IMR-90 (cell line): ENCODE measurements at places on chromosomes 16 and 17. TPM values are rescaled to one million over a fixed set of nuclear protein-coding genes. Genes with fewer than 3 reads are reported as not detected.

RNF222 gene
- not detected in 2 replicates for total RNA-seq

VPS35L gene
- 20.3 and 28.0 TPM in 2 replicates for total RNA-seq

TPSG1 gene
- total RNA-seq, result not detected in 2 replicates

NOXO1 gene
- total RNA-seq, result not detected in 2 replicates

CSH1 gene
- not detected in 2 replicates for total RNA-seq

JPH3 gene
- total RNA-seq, result under 0.01 TPM in 1 of 2 replicates, not detected in the other

GRCh38 chr16:51180719-51181502, 29.8 kb upstream of the SALL1 start:
- H3K4me1 ChIP-seq, result peaks cover 12% of the 10 kb centered on the region
- H3K4me3 ChIP-seq, result no peak overlapping the region
- H3K27ac ChIP-seq, result no peak overlapping the region
- no peak for DNase-seq
- no peaks in the 10 kb centered on the region for H3K36me3 ChIP-seq

DNA sequence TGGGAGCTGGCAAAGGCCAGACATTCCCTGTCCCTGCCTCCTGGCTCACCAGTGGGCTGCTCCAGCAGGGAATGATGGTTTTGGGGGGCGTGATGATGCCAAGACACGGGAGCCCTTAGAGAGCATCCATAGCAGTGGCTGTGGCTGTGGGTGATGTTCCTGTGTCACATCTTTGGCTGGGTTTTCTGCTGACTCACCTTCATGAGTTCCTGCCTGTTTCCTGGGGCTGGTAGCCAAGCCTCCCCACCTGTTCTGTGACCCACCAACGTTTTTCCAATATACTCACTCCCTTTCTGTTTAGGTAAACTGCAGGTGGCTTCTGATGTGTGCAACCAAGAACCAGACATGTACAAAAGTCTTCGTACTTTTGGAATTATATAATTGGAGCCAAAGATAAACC, 16.5 kb upstream of the NF1 start:
- H3K27me3 ChIP-seq, result no peaks in the 10 kb centered on the region
- DNase-seq, result peak; percentile 18
- no peak overlapping the region for H3K4me3 ChIP-seq
- no peaks in the 10 kb centered on the region for H3K36me3 ChIP-seq
- peaks cover 4% of the 10 kb centered on the region for H3K4me1 ChIP-seq

DNA sequence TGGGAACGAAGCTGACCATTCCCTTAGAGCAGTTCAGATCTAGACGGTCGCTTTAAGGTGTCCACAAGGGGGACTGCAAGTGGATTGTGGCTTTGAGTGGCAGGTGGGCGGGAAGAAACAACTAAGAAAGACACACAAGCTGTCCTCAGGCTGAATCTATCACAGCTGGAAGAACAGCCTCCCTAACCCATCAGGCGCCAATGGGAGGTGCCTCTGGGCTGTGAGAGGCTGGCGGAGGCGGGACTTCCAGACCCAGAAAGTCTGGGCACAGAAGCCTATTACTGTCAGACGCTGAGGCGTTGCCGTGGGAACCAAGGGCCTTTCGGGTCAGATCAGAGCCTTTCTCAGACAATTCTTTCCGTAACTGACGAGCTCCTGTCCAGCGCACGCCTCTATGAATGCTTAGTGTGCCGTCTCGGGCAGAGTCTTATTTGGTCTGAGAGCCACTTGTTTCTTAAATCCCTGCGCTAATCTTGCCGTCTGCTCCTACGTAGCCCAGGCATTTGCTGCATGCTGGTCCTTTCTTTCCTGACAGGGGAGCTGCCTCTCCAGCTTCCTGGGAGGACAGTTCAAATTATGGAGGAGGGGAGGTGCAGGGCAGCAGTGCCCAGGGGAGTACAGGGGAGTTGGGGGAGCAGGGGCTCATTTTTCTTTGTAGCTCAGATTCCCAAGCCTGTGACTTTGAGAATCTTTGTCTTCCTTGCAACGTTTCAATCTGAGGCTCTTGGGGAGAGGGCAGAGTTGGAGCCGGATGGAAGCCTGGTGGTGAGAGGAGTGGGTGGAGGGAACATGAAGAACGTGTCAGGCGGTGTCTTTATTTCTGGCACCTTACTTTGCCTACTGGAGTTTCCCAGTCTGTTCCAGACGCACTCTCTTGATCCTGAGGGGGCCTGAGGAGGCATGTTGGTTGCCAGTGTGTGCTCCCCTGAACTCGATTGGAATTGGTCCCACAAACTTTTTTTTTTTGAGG, 618.7 kb downstream of the KCNJ18 start:
- no peak for DNase-seq
- no peak overlapping the region for H3K4me3 ChIP-seq
- H3K4me1 ChIP-seq, result no peaks in the 10 kb centered on the region
- no peaks in the 10 kb centered on the region for H3K27me3 ChIP-seq
- H3K36me3 ChIP-seq, result no peaks in the 10 kb centered on the region
- no peak overlapping the region for H3K27ac ChIP-seq

DNA sequence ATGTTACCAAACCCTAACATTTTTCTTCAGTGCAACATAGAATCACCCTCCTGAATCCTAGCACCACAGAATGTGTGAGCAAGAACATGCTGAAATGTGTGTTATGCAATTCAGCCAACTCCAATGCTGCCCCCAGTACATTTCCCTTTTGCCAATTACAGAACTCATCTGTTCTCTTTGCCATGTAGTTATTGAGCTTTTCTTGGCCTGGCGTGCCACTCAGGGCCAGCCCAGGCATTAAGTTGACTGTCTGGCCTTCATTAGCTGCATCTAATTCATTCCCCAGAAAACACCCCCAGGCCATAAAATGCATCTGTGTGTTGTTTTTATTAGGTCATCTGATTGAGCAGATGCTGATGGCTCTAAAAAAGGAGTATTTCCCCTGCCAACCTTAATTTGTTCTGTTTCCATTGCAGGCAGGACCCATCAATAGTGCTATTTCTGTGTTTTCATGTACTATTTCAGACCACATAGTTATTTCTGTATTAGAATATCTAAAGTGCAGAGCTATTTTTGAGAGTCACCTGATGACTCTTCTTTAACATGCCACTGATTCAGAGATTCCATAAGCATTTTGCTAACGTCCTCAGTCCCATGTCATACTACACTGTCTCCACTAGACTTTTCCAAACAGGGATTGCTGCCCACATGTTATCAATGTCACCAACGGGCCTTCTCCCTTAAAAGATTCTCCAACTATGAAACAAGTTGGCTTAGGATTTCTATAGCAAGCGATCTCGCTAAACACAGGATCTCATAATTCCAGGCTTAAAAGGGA, 969.7 kb downstream of the CDH11 start:
- H3K36me3 ChIP-seq, result no peaks in the 10 kb centered on the region
- no peak overlapping the region for H3K4me3 ChIP-seq
- no peak for DNase-seq
- H3K27me3 ChIP-seq, result no peaks in the 10 kb centered on the region
- no peak overlapping the region for H3K27ac ChIP-seq

- H3K27me3 ChIP-seq, result no peaks in the 10 kb centered on the region
- DNase-seq, result no peak
- H3K36me3 ChIP-seq, result no peaks in the 10 kb centered on the region
- H3K4me1 ChIP-seq, result no peaks in the 10 kb centered on the region
- H3K4me3 ChIP-seq, result no peak overlapping the region
- H3K27ac ChIP-seq, result no peak overlapping the region
Observed at GRCh38 chr16:52469775-52470174, 77.2 kb downstream of the TOX3 start.

- H3K36me3 ChIP-seq, result no peaks in the 10 kb centered on the region
- no peak for DNase-seq
- peaks cover under 1% of the 10 kb centered on the region; the same call in 1 of the 2 replicates for H3K27me3 ChIP-seq
Observed at GRCh38 chr16:5040451-5040850, 6.7 kb upstream of the NAGPA start.

DNA sequence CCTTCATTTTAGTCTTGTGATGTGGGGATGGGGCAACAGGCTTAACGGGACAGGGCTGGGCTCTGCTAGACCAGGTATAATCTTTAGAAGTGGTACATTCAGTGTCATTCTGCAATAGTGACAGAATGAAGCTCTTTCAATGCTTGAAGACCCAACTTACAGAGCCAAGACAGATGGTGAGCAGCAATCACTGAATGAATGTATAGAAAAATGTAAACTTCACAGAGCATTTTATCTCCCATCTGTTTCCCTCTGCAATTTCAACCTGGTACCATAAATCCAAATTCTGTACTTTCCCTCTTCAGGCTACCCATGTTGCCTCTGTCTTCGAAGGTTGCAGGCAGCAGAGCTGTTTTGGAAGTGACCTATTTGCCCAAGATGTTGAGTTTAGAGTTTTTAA, 33.5 kb upstream of the GOT2 start:
- H3K36me3 ChIP-seq, result no peaks in the 10 kb centered on the region
- H3K27ac ChIP-seq, result no peak overlapping the region
- no peak overlapping the region for H3K4me3 ChIP-seq

GRCh38 chr17:82697808-82698064, 762 bp downstream of the RAB40B start:
- DNase-seq, result no peak
- H3K36me3 ChIP-seq, result no peaks in the 10 kb centered on the region
- H3K27me3 ChIP-seq, result peaks cover 2% of the 10 kb centered on the region; the same call in 1 of the 2 replicates

GRCh38 chr16:12087901-12088421, 111.4 kb downstream of the SNX29 start:
- H3K27ac ChIP-seq, result no peak overlapping the region
- peaks cover 4% of the 10 kb centered on the region; the same call in 1 of the 2 replicates for H3K36me3 ChIP-seq
- no peak overlapping the region for H3K4me3 ChIP-seq
- H3K4me1 ChIP-seq, result peaks cover 12% of the 10 kb centered on the region

- H3K4me1 ChIP-seq, result no peaks in the 10 kb centered on the region
- H3K27me3 ChIP-seq, result no peaks in the 10 kb centered on the region
- peaks cover 66% of the 10 kb centered on the region for H3K36me3 ChIP-seq
- H3K4me3 ChIP-seq, result no peak overlapping the region
- no peak overlapping the region for H3K27ac ChIP-seq
Observed at GRCh38 chr16:23482778-23483177, 27.5 kb downstream of the GGA2 start.

DNA sequence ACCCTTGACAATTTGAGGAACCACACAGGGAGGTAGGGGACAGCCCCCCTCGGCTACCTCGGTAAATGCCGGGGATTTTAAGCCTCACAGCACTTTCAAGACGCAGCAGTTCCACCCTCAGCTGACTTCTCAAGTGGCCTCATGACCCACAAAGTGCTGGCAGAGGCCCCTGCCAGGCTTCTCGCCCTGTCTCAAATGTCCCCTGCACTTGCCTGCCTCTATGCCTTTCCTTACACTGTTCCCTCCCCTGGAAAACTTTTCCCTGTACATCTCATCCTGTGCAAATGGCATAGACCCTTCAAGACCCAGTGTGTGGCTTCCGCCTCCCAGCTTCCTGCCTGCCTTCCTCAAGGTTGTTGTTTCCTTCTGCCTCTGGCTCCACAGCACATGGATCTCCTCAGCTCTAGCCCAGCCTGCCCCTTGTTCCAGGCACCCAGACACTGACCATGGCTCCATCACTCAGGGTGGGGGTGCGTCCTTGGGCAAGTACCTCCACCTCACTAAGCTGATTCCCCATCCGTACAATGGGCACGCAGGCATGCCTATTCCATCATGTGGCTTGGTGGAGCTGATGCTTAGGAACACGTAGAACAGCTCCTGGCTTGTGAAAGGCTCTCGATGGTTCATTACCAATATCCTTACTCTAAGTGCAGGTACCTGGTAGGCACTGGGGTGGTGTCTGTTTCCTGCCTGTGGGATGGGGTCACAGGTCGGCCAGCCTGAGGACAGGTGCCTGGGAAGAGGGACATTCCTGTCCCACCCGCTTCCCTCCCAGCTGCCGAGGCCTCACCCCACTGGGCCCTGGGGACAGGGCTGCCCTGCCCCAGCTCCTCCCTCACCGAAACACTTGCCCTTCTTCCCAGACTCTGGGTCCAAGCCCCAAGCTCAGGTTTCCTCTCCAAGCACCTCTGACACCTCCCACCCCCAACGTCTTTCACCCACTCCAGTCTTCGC, 24.0 kb downstream of the MMP15 start:
- DNase-seq, result no peak
- H3K27me3 ChIP-seq, result peaks cover 12% of the 10 kb centered on the region
- H3K27ac ChIP-seq, result no peak overlapping the region

DNA sequence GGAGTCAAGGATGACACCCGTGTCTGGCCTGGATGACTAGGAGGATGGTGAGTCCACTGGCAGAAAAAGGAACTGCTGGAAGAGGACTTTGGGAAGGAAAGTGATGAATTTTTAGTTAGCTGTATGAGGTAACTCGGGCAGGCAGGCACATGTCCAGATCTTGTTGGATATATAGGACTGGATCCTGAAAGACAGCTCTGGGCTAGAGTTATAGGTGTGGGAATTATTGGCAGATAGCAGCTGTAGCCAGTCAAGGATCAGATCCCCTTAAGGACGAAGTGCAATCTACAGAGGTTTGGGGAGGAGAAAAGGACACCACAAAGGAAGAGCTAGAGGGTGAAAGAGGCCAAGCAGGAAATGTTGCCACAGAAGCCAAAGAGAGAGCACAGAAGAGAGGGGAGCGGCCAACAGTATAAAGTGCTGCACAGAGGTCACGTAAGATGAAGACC, 10.1 kb downstream of the CYB5D1 start:
- no peak overlapping the region for H3K27ac ChIP-seq
- no peak for DNase-seq
- H3K4me1 ChIP-seq, result no peaks in the 10 kb centered on the region
- H3K4me3 ChIP-seq, result no peak overlapping the region
- no peaks in the 10 kb centered on the region for H3K27me3 ChIP-seq

- H3K4me3 ChIP-seq, result no peak overlapping the region
- peaks cover 54% of the 10 kb centered on the region for H3K36me3 ChIP-seq
- DNase-seq, result no peak
- H3K4me1 ChIP-seq, result no peaks in the 10 kb centered on the region
- H3K27ac ChIP-seq, result no peak overlapping the region
- no peaks in the 10 kb centered on the region for H3K27me3 ChIP-seq
Observed at GRCh38 chr16:90040152-90041023, 21.1 kb upstream of the DBNDD1 start.

DNA sequence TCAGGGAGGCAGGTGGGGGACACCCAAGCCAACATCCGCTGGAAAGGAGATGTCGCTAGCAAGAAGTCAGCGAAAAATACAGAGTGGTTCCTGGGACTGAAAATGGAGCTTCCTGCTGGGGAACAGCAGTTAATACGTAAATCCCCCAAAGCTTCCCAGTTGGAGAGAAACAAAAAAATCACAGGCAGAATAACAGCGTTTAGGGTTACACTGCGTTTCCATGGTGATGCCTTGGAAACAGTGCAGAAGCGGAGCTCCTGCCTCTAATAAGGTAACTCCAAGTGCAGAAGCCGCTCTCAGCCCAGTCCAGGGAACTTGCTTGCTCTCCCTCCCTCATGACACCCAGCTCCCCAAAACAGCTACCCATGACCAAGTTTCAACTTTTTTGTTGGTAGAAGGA, 73.4 kb downstream of the PLD6 start:
- peaks cover 63% of the 10 kb centered on the region for H3K36me3 ChIP-seq
- H3K4me1 ChIP-seq, result no peaks in the 10 kb centered on the region; the same call in 1 of the 2 replicates
- H3K27me3 ChIP-seq, result no peaks in the 10 kb centered on the region

DNA sequence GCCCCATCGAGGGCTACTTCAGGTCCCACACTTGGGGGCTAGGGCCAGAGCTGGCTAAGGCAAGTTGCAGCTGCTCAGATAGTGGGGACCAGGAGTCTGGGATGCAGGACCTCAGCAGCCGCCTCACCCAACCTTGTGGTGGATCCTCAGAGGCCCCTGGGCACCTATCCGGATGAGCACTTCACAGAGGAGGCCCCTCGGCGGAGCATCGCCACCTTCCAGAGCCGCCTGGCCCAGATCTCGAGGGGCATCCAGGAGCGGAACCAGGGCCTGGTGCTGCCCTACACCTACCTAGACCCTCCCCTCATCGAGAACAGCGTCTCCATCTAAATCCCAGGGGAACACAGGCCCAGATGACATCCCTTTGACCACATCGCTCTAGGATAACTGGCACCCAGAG, 9.4 kb downstream of the ALOX15B start:
- no peak overlapping the region for H3K27ac ChIP-seq
- H3K4me3 ChIP-seq, result no peak overlapping the region
- peaks cover 67% of the 10 kb centered on the region for H3K27me3 ChIP-seq
- DNase-seq, result no peak
